ENCODE measurements at places on chromosomes 6 and 20. TPM values are rescaled to one million over a fixed set of nuclear protein-coding genes. Genes with fewer than 3 reads are reported as not detected.

GRCh38 chr20:54545676-54546358 lies 70.4 kb downstream of the DOK5 start:
- DNase-seq, result no peak

DNA sequence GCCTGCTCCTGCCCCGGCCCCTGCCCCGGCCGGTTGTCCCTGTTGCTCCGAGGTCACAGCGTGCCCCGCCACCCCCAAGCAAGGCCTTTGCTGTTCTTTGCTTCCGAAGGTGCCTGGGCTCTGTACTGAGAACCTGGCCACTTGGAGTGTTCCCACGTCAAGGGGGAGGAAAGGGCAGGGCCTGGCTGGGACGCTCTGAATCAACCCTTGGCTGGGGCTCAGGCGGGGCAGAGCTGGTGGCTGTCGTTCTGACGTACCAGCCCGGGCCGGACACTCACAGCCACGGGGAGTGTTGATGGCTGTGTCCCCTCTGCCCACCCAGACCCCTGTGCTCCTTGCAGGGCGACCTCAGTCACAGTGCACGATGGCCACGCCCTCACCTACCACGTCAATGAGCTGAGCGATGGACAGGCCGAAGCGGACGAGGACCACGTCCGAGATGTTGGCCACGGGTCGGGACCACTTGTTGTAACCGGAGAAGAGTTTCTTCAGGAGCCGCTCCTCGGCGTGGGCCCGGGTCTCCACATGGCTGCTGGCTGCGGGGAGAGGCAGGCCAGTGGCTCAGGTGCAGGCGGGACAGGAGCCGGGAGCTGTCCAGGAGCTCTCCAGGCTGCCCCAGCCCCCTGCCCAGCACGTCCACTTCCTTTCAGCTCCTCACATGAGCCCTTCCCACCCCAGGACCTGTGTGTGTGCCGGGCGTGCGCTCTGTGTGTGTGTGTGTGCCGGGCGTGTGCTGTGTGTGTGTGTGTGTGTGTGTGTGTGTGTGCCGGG lies 1.8 kb downstream of the CHRNA4 start:
- no peak for DNase-seq

DNA sequence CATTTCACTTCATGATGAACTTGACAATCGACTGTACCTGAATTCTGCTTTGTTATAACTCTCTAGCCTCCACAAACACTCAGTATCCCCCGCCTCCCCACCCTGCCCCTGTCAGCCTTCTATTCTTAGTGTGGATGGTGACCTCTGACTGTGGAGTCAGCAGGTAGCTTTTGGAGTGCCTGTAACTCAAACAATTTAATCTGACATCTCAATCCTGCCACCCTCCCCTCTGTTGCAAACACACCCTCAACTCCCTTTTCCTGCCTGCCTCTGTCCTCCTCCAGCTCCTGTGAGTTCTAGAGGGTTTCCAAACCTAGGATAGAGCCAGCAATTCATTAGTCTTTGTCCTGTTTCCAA lies 20.3 kb downstream of the DAAM2 start:
- no peak for DNase-seq

- DNase-seq, result no peak
These were observed 110.4 kb downstream of the RIN2 start for GRCh38 chr20:19868441-19868840.

DNA sequence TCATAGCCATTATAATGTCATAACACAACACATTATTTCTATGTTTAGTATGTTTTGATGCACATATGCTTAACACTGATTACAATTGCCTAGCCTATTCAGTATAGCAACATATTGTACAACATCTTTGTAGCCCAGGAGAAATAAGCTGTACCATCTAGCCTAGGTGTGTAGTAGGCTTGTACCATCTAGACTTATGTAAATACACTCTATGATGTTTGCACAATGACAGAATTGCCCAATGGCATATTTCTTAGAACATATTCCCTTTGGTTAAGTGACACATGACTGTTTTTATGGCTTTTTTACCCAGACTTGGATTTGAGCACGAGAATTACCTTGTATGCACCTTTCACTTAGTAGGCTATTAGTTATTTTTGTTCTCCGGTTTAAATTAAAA lies 64.5 kb upstream of the HIVEP1 start:
- no peak for DNase-seq

The ARHGAP18 gene
- 0.95 TPM for polyA plus RNA-seq
